ENCODE measurements at places on chromosomes 13 and 19.

DNA sequence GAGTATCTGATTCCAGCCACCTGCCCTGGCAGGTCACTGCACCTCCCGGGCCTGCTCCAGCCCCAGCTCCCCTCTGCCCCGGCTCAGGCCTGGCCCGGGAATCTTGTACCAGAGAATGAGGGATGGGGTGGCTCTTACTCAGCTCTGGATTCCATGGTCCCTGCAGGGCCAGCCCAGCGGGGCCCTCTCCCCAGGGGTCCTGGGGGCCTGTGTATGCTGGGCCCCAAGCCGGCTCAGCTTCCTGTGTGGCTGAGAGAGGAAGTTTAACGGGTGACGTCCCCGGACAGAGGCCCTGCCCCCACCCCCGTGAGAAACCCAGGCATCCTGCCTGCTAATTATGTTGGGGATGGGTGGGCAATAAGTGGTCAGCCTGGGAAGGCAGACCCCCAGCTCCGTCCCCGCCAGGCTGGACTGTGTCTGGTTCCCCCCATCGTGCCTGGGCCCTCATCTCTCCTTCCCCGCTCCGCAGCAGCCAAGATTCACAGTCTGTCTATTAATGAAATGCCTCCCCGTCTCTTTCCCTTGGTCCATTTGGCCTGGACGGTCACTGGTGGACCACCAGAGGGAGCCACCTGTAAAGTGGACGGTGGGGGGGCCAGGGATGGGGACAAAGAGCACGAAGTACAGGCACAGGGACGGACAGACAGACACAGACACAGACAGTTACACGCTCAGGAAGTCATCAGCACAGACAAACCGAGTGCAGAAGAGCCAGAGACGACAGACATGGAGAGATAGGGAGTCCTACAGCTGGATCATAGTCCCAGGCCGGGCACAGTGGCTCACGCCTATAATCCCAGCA, at the start of gene DENND1C:
DENND1C (minus strand) TSS at position 247 of the 802 bp plus-strand sequence; CDS start at position 155, 92 bp downstream.
- DNase-seq = no peak

DNA sequence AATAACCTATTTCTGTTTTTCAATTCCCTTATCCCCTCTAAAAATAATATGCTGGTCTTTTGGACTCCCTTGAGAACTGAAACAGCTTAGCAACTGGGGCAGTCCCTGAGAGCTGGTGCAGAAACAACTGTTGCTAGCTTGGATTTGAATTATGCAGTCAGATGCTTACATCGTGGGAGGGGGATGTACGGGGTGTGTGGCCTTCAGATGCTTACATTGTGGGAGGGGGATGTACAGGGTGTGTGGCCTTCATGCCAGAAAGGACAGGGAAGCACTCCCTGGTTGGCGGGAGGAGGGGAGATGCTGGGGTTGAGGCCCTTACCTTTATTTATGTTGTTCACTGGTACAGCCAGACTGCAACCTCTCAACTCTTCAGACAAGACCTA, 25.6 kb downstream of the LRCH1 start:
- no peak for DNase-seq

GRCh38 chr13:102580552-102581169, 16.1 kb upstream of the TPP2 start:
- DNase-seq = peak; percentile 69

- DNase-seq = no peak
Measured at GRCh38 chr13:24107955-24108614, 52.4 kb upstream of the SPATA13 start.

DNA sequence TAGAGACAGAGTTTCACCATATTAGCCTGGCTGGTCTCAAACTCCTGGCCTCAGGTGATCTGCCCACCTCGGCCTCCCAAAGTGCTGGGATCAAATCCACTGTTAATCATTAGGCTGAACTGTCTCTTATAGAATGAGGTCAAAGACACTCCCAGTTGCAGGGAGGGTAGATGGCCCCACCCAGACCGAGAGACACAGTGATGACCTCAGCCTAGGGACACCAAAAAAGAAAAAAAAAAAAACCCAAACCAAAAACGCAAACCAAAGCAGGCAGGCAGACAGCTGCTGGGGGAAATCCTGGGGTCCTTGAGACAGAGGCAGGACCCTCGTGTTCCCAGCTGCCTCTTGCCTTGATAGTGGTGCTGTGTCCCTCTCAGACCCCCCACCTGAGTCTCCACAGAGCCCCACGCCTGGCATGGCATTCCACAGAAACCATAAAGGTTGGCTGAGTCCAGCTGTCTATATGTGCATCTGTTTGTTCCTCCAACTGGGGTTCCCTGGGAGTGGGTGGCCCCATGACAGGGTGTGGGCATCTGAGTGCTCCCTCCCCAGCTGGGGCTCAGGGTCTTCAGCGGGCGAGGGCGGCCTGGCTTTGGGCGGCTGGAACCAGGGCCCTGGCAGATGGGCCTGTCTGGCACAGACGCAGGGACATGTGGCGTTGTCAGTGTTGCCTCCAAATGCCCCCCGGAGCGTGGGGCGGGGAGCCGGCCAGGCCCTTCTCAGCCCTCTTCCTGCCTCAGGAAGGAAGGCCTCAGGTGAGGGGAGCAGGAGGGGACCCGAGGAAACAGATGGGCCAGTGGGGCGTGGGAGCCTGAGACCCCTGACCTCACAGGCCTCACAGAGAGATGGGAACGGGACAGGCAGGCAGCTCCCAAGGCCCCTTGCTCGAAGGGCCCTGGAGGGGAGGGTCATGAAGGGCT, 5.2 kb downstream of the DAND5 start:
- no peak for DNase-seq

DNA sequence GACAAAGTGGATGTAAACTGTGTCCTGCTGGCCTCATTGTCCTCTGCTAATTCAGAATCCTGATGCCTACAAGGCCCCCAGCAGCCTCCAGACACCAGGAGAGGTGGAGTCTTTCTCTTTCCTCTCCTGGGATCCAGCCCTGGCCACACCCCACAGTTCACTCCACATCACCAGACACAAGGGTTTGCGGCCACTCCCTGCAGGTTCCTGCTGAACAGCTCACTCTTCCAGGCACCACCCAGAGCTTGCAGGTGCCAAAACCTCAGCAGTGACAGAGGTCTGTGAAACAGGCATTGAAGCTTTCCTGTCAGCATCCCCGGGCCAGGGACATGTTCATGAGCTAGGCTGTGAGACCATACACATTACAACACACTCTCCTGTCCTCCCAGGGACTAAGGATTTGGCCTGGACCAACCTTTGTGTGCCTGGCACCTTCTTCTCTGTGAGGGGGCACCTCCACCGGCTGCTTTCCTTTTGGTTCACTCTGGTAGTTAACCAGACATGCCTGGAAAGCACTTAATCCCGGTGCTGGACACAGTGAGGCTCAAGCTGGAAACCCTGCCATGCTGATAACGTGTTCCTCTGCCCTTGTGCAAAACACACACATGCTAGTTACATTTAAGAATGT, 11.1 kb upstream of the ATP12A start:
- DNase-seq = no peak

GRCh38 chr19:40466985-40467734, at the start of gene SPTBN4:
Gene SPTBN4, plus strand, starts transcription at chr19:40467001. Its CDS starts 5,621 bp downstream, at chr19:40472622.
- DNase-seq = no peak

DNA sequence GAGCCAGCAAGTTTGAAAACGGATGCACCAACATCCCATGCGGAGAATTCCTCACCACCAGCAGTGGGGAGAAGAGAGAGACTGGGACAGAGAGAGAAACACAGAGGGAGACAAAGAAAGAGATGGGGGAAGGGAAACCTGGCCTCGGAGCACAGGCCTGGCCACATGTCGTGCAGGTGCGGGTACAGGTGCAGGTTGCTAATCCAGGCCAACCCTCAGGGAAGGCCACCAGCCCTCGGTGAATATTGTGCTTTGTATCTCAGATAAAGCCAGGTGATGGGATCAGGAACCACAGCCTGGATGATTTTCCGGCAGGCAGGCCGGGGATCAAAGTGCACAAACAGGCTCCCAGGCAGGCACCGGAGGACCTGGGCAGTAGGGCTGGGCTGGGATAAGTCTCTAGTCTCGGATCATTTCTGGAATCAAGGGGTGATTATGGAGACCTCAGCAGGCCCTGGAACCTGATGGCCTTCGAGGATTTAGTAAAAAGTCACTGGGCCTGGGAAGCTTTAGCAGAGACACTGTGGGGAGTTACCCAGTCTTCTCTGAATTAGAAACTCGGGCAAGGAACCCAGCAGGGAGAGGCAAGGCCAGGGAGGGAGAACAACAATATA, 3.7 kb downstream of the GAS6 start:
- DNase-seq = no peak

GRCh38 chr19:45798995-45799517, 6.4 kb upstream of the DMWD start:
- DNase-seq = peak; percentile 75

GRCh38 chr19:49338691-49339300, 3.6 kb downstream of the CD37 start:
- peak; percentile 87 for DNase-seq

DNA sequence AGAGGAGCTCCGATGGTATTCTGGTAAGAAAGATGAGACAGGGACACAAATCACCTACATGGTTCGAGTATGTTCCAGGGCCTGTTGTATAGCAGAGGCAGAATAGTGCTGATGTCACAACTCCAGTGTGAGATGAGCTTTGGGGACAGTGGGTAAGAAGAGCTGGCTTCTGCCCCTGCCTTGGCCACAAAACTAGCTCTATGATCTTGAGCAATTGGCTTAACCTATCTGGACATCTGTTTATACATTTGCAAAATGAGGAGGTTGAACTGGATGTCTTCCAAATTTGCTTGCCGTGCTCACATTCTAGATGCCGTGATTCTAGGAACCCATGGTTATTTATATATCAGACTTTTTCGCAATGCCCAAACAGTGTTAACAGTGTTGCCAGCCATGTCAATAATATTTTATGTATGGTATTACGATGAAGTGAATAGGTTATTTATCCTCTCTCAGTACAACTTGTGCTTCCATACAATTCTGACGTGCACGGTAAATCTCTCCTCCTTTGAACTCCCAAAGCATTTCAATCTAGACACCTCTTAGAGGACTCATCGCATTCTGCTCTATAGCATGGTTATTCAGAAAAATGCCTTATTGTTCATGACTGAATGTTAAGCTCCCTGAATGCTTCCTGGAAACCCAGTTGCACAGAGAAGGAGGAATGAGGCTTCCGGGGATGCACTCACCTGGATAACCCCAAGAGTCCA, 316.0 kb downstream of the FOXO1 start:
- DNase-seq = no peak

DNA sequence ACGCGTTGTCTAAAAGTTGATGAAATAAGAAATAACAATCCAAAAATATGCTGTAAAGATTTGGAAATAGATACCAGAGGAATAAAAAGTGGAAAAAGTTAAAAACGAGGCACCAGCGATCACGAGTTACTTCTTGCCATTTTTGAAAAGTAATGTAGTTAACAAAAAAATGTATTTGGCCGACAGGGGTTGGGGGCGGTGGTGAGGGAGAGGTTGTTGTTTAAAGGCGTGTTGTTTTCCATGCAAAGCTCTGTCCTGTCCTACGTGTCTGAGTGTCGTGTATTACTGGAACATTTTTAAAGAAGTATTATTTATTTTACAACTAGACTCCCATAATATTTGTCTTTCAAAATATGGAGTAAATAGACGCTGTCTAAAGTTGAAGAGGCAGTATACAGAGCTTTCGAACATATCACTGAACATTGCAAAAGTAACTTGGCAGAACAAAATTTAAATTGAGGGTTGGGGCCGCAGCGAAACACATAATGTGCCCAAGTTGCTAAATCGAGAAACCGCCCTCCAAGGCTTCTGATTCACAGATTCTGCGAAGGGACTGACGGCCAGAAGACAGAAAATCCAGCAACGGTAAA, 823 bp downstream of the FBXO17 start:
- peak; percentile 50 for DNase-seq

DNA sequence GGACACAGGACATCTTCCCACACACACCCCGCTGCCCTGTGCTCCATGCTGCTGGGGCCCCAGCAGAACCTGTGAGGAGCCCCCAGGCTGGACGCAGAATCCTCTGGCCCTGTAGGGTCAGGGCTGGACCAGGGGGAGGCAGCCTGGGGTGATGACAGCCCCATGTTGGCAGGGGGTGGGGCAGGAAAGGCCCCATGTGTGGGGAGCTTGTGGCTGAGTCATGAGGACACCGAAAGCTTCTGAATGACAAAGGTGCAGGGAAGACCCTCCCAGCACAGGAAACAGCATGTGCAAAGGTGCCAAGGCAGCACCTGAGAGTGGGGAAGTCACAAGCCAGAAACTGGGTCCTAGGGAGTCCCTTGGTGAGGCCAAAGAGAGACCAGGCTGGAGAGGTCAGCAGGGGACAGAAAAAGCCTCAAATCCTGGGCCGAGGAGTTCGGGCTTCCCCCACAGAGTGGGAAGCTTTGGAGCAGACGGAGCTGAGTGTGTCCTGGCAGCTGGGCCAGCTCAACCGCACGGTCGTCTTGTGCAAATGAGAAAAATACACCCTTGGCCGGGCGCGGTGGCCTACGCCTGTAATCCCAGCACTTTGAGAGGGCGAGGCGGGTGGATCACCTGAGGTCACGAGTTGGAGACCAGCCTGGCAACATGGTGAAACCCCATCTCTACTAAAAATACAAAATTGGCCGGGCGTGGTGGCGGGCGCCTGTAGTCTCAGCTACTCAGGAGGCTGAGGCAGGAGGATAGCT, 17.5 kb downstream of the ATP8B3 start:
- no peak for DNase-seq

- DNase-seq = peak; percentile 60
Measured at GRCh38 chr13:109211616-109212015, 574.8 kb downstream of the IRS2 start.

DNA sequence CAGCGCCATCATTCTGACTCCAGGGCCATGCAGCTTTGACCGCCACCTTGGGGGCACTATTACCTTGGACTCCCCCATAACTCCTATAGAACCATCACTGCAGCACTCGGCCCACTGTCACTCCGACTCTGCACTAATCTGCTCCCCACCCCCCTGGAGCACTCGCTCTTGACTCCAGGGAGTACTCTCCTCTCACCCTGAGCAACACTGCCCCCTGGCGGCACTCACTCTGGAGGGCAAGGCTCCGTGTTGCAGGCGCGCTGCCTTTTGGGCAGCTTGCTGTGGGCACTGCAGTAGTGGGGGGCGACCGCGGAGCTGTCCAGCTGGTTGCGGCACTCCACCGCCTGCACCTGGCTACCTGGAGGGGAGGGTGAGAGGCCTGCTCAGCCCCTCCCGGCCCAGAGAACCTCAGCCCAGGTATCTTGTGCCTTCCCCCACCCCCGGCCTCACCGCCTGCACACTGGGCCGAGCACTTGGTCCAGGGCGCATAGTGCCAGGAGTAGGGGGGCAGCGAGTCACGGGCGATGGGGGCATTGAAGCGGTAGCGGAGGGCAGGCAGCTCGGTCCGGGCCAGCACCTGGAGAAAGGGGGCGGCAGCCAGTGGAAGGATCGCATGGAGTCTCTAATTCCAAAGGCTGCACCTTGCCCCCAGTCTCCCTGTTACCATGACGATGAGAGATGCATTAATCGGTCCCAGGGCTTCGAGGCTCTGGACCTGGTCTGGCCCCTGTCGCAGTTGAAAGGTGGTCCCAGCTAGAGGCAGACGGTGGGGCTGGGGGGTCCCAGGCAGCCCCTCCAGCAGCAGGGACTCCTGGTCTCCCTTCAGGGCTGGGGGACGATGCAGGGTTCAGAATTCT, 8.9 kb upstream of the MYO1F start:
- peak; percentile 83 for DNase-seq
